Activated T-helper 1 cell treated with anti-CD3 and anti-CD28 coated beads, Interleukin-12 subunit alpha, Interleukin-12 subunit beta, Interleukin-2, Interleukin-4 antibody, amounts not matched to agents 30 ng/mL and 10 ng/mL and 1 ng/mL, durations not matched to agents 14 hours and 24 hours and 36 hours (primary cell): ENCODE measurements at places on chromosomes 2 and 18. TPM values are rescaled to one million over a fixed set of nuclear protein-coding genes. Genes with fewer than 3 reads are reported as not detected.

GRCh38 chr2:201985728-201986462 lies 47.8 kb upstream of the FZD7 start:
- no peaks in the 10 kb centered on the region for H3K36me3 ChIP-seq
- no peak for DNase-seq
- no peak overlapping the region for H3K27ac ChIP-seq

RPRM gene
- 0.20 TPM in 1 of 2 replicates, not detected in the other for total RNA-seq

- no peak for DNase-seq
- H3K4me3 ChIP-seq, result no peak overlapping the region
- peaks cover 18% of the 10 kb centered on the region for H3K27me3 ChIP-seq
- H3K36me3 ChIP-seq, result no peaks in the 10 kb centered on the region
Measured at GRCh38 chr18:59109375-59109774, 30.3 kb upstream of the SEC11C start.

GRCh38 chr2:101230541-101231001 lies 22.1 kb upstream of the CNOT11 start:
- no peaks in the 10 kb centered on the region for H3K27me3 ChIP-seq
- peaks cover 6% of the 10 kb centered on the region for H3K36me3 ChIP-seq
- DNase-seq, result no peak
- no peak overlapping the region for H3K4me3 ChIP-seq

MTA3 gene
- 29.4 and 31.1 TPM in 2 replicates for total RNA-seq

ASB18 gene
- total RNA-seq, result not detected in 2 replicates

DNA sequence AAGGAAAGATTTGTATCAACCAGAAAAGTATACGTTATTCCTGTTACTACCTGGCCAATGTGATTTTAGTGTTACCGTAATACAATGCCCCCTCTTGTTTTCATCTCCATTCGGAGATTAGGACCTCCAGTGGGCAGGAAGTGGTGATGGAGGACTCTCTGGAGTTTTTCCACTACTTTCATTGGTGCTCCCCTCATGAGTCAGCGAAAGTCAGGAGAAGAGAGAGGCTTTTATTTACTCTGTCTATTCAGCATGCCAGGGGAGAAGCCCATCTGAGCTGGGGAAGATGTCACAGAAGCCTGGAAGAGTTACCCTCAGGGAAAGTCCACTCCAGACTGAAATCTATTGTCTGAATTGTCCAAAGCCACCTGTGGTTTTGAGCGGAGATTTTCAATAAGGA lies 88.2 kb upstream of the THUMPD2 start:
- H3K4me1 ChIP-seq, result no peaks in the 10 kb centered on the region
- no peak overlapping the region for H3K4me3 ChIP-seq
- peaks cover 1% of the 10 kb centered on the region for H3K27me3 ChIP-seq
- H3K27ac ChIP-seq, result no peak overlapping the region

DNA sequence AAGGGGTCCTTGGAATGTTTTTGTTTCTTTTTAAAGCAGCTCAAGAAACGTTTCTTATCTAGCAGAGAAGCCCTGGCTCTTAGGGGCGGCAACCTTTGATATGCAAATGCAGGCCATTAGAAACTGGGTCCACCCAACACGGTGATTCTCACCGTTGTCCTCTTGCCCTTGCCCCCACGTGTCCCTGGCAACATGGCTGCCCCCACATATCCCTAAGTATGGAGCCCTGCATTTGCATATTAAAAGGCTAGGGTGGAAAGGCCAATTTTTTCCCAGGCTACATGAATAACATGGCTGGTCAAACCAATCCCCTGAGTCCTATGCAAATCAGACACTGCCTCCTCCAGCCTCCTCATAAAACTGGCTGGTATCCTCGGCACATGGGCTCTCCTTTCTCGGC lies 230.1 kb upstream of the SPOPL start:
- no peak for DNase-seq
- no peaks in the 10 kb centered on the region for H3K27me3 ChIP-seq
- H3K4me1 ChIP-seq, result no peaks in the 10 kb centered on the region
- H3K36me3 ChIP-seq, result no peaks in the 10 kb centered on the region
- H3K27ac ChIP-seq, result no peak overlapping the region
- H3K4me3 ChIP-seq, result no peak overlapping the region

SLC38A11 gene
- total RNA-seq, result not detected in 2 replicates

GATA6 gene
- not detected in 2 replicates for total RNA-seq

ASAP2 gene
- 0.34 and 1.2 TPM in 2 replicates for total RNA-seq

- no peak overlapping the region for H3K27ac ChIP-seq
- no peaks in the 10 kb centered on the region for H3K4me1 ChIP-seq
- DNase-seq, result peak; percentile 4
- H3K4me3 ChIP-seq, result no peak overlapping the region
Measured at GRCh38 chr18:70454704-70455322, 166.0 kb downstream of the SOCS6 start.

NTSR2 gene
- total RNA-seq, result not detected in 2 replicates

DNA sequence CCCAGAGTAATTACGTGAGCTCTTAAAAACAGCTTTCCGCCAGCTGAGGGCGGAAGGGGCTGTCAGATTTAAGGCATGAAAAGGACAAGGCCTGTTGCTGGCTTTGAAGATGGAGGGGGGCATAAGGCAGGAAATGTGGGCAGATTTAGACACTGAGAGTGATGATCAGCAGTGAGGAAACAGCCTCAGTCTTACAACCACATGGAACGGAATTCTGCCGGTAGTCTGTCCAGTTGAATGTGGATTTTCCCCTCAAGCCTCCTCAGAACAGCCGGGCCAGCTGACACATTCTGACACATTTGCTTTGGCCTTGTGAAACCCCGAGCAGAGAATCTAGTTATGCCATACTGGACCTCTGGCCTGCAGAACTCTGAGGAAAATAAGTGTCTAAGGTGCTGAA lies 16.6 kb downstream of the POLE4 start:
- no peaks in the 10 kb centered on the region for H3K4me1 ChIP-seq
- H3K4me3 ChIP-seq, result no peak overlapping the region
- DNase-seq, result no peak
- no peaks in the 10 kb centered on the region for H3K27me3 ChIP-seq

- no peaks in the 10 kb centered on the region for H3K36me3 ChIP-seq
- peaks cover 4% of the 10 kb centered on the region for H3K27me3 ChIP-seq
- H3K4me3 ChIP-seq, result no peak overlapping the region
- DNase-seq, result no peak
- H3K27ac ChIP-seq, result no peak overlapping the region
Measured at GRCh38 chr2:237536617-237537016, 29.8 kb upstream of the PRLH start.

- no peak overlapping the region for H3K27ac ChIP-seq
- no peaks in the 10 kb centered on the region for H3K36me3 ChIP-seq
- H3K27me3 ChIP-seq, result peaks cover 5% of the 10 kb centered on the region
- no peaks in the 10 kb centered on the region for H3K4me1 ChIP-seq
Measured at GRCh38 chr2:172387361-172387760, 40.0 kb upstream of the ITGA6 start.

DNA sequence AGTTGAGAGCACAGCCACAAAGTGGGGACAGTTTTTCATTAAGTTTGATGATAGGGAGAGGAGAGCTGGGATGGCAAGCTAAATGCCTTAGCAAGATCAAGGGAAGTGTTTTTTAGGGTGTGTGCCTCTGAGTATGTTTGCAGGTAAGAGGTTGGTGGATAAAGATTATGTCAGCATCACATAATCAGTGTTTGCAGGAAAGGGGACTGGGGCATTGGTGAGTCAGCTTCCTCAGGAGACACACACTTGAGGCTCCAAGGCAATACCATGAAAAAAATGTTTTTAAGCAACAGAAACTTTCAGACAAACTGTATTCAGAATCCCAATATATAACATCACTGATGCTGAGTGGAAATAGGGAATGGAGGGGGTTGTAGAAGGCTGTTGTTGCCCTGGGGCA lies 25.4 kb upstream of the DTNB start:
- H3K27ac ChIP-seq, result no peak overlapping the region
- no peaks in the 10 kb centered on the region for H3K27me3 ChIP-seq
- DNase-seq, result no peak
- no peaks in the 10 kb centered on the region for H3K36me3 ChIP-seq

DNA sequence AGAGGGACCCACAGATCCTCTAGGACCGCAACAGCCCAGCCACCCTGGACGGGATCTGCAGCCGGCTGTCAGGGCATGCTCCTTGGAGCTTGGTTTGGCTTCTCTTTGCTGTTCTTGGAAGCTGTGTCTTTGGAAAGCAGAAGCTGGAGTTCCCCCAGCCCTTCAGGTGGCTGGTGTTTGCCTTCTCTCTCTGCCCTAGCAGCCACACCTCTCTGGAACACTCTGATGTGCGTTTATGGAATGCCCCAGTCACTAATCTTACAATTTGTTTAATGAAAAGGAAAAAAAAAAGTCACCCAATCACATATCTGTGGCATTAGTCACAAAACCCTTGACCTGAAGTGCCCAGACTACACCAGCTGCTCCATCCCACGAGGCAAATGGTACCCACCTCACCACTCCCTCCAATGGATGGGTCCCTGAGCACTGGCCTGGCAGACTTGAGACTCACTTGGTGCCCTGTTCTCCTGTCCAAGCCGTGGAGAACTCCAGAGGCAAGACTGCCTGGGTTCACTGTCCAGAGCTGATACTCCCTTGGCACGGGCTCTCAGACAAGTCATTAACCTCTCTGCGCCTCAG lies 70.2 kb upstream of the DAPL1 start:
- no peaks in the 10 kb centered on the region for H3K36me3 ChIP-seq
- no peaks in the 10 kb centered on the region for H3K27me3 ChIP-seq
- DNase-seq, result no peak
- no peak overlapping the region for H3K4me3 ChIP-seq

DNA sequence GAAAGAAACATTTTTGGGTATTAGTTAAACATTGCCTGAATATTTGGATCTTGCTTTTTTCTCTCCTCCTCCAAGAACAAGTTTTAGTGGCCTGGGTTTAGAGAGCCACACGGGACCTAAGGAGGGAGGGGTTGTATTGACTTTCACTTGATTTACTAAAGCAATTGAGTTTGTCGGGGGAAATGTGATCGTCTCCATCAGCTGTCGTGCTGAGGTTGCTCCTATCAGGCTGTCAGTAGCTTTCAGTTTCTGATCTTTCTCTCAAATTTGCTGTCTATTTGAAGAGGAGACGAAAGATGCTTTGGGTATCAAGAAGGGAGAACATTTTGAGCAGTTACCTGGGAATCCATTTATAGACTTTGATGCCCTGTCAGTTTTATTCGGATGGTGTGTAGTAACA lies 106.0 kb downstream of the SETBP1 start:
- H3K27me3 ChIP-seq, result peaks cover 6% of the 10 kb centered on the region
- no peak overlapping the region for H3K27ac ChIP-seq
- H3K4me1 ChIP-seq, result peaks cover 23% of the 10 kb centered on the region
- no peak overlapping the region for H3K4me3 ChIP-seq

CPO gene
- not detected in 2 replicates for total RNA-seq

SERPINB11 gene
- total RNA-seq, result not detected in 2 replicates

DNA sequence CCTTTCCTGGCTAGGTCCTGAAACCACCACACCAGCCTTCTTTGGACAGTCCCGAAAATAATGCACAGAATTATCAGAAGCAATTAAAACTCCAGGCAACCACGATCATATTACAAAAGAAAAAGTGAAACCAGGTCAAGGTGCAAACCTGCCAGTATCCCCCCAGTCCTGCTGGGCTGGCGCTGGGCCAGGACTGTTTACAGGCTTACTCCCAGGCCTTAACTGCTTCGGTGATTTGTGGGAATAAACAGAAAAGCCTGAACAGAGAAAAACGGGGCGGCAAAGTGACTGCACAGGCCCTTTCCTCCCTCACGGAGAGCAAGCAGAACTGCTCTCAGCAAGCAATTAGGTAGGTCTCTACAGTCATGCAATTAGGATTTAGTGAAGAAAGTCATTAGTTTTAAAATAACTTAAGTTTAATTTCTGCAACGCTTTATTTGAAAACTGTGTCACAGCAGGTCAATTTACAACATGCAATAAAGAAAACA lies 1.3 kb downstream of the HDAC4 start:
- H3K27ac ChIP-seq, result peak overlapping the region; percentile 80
- H3K4me3 ChIP-seq, result peak overlapping the region; percentile 91
- peak; percentile 34 for DNase-seq

PTH2R gene
- total RNA-seq, result 0.10 TPM in 1 of 2 replicates, not detected in the other

HSBP1L1 gene
- 9.0 and 10.0 TPM in 2 replicates for total RNA-seq

DNA sequence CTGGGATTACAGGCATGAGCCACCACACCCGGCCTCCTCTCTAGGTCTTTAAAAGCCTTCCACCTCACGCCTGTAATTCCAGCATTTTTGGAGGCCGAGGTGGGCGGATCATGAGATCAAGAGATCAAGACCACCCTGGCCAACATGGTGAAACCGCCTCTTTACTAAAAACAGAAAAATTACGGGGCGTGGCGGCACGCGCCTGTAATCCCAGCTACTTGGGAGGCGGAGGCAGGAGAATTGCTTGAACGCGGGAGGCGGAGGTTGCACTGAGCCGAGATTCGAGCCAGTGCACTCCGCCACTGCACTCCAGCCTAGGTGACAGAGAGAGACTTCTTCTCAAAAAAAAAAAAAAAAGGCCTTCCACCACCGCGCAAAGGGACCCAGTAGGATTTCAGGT lies 1.3 kb upstream of the FAM117B start:
- H3K4me3 ChIP-seq, result peak overlapping the region; percentile 91
- H3K4me1 ChIP-seq, result peaks cover 32% of the 10 kb centered on the region
- H3K27me3 ChIP-seq, result no peaks in the 10 kb centered on the region

ESPNL gene
- 0.05 and 0.20 TPM in 2 replicates for total RNA-seq
